ENCODE measurements at places on chromosomes 16 and 17.

DNA sequence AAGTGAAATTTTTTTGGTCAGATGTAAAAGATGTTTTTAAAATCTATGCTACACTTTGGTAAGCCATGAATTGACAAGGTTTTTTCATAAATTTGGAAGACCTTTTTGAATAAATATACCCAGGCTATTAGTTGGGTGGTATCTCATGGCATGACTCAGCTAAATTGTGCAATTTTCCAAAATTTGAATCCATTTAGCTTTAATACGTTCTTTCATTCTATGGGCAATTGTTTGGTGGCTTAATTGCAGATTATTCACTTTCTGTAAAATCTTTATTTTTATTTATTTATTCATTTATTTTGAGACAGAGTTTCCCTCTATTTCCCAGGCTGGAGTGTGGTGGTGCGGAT, 82.8 kb upstream of the TNRC6A start:
- no peak for DNase-seq

GRCh38 chr17:45907750-45908395, 13.5 kb downstream of the MAPT start:
- DNase-seq: no peak

GRCh38 chr16:80946481-80946880, 60.2 kb downstream of the CMC2 start:
- DNase-seq: no peak

DNA sequence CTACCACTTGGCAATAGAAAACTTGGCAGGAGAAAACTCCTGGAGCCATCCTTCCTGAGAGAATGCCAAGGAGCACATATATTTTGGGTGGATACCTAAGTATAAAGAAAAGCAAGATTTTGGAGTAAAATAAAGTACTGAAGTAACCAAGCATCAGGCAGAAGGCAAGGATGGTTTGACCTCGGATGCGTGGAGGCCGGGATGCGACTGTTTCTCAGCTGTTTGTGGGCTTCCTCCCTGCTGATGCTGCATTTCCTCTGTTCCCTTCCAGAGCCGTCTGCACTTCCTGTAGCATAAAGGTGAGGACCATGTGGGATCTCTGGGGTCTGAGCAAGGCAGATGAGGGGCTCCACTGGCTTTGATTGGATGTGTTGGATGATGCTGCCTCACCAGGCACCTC, 5.5 kb upstream of the TCF25 start:
- DNase-seq: peak; percentile 17

DNA sequence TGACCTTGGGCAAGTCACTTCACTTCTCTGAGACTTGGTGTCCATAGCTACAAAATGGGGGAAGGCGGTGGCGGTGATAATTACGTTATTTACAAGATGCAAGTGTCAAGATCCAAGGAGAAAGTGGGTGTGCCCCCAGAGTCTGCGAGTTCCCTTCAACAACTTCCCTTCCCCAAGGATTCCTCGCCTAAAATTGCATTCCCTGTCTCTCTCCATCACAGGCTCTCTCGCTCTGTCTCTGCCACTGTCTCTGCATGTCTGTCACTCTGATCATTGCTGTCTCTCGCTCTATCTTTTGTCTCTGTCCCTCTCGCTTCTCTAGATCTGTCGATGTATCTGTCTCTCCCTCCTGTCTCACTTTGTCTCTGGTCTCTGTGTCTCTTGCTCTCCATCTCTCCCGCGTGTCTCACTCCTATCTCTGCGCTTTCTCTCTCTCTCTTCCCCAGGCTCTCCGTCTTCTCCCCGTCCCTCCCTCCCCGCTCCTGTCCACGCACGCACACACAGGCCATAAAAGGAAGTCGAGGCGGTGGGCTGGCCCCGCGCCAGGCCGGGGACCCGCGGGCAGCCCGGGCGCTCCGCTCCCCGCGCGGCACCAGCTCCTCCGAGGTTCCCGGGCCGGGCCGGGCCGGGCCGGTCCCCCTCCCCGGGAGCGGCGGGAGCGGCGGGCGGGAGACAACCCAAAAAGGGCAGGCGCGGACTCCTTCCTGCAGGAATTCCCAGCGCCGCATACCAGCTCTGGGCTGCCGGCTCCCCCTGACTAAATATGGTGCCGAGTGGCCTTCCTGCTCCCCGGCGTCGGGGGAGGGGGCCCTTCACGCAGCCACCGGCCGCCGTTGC, 1.1 kb upstream of the MYH11 start:
- DNase-seq: no peak

- peak; percentile 15 for DNase-seq
Measured at GRCh38 chr16:74568961-74569631, 37.8 kb downstream of the GLG1 start.

DNA sequence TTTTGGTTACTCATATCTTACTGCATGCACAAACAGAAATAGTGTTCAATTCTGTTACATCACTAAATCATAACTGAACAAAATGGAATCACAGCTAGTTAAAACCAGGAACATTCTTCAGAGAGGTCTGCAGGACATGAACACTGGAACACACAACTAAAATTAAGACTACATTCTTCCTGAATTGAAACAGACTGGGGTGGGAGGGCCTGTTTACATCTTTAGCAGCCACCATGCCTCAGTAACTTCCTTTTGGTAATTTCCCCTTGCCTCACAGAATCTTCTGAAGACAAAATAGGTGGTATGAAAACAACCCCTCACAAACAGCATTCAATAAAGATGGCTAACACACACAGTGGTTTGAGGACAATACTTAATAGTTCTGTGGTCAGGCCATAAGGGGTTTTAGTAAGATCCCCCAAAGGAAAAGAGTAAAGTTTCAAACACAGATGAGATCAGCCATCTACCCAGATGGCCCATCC, 6.5 kb downstream of the MARF1 start:
- no peak for DNase-seq

DNA sequence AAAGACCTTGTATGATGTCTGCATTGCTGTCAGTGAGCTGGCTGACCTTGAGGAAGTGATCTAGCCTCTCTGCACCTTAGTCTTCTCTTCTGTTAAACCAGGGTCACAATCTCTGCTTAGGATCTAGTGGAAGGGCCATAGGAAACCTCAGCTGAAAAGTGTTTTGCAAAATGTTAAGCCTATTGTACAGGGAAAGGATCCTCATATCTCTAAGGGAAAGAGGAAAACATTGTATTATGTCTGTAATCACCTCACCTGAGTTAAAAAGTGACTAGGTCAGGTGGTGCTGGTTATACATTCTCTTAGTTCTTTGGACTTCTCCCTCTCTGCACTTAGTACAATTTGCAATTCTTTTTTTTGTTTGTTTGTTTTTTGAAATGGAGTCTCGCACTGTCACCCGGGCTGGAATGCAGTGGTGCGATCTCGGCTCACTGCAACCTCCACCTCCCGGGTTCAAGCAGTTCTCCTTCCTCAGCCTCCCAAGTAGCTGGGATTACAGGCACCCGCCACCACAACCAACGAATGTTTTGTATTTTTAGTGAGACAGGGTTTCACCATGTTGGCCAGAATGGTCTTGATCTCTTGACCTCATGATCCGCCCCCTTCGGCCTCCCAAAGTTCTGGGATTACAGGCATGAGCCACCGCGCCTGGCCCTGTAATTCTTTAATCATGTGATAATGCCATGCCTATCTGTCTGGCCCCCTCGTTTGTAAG, 2.0 kb upstream of the SEPHS2 start:
- DNase-seq: no peak

DNA sequence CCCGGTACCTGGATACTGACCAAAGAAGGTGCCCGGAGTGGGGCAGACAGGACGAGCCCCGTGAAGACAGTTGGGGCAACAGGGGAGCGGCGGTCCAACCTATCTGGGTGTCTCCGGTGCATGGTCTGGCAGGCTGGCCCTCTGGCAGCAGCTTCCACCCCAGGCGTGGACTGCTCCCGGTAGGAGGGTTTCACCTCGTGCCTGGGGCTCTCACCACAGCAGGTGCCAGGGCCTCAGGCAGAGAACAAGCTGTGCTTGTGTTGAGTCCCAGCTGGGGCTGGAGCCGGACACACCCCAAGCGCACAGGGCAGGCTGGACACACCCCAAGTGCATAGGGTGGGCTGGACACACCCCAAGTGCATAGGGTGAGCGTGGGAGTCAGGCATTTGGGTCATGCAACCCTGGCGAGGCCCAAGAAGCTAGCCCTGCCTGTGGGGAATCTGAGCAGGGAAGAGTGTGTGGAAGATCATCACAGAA, 1.5 kb upstream of the FBXL16 start:
- peak; percentile 22 for DNase-seq

DNA sequence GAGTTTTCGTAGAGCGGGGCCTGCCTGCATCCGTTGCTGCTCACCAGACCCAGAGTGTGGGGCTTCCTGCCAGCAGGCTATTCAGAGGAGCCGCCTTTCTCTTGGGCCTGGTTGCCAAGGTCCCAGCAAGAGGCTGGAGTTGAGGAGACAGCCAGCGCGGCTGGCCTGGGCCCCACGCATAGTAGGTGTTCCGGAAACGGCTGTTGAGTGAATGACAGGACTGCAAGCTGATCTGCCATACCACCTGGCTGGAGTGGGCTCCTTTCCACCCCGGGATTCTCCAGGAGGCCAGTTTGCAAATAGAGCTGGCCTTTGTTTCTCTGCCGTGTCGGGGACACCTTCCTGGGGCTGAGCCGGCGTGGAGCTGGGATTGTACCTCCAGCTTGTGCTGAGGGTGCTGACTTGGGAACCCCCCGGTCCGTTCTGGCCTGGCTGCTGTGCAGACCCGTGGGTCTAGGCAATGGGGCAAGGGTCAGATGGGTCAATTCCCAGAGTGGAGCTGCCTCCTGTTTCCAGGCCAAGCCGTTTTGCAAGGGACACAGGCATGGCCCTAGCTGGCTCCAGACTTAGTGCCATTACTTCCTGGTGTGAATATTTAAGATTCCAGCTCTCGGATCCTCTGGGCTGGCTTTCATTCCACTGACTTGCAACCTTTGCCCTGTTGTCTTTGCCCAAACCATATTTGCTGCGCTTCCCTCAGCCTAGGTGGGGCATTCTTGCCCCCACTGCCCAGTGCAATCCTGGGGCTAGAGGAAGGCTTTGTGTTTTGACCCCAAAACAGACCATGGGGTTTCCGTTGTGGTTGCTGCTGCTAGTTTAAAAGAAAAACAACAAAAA, 68.8 kb downstream of the CMIP start:
- DNase-seq: no peak

DNA sequence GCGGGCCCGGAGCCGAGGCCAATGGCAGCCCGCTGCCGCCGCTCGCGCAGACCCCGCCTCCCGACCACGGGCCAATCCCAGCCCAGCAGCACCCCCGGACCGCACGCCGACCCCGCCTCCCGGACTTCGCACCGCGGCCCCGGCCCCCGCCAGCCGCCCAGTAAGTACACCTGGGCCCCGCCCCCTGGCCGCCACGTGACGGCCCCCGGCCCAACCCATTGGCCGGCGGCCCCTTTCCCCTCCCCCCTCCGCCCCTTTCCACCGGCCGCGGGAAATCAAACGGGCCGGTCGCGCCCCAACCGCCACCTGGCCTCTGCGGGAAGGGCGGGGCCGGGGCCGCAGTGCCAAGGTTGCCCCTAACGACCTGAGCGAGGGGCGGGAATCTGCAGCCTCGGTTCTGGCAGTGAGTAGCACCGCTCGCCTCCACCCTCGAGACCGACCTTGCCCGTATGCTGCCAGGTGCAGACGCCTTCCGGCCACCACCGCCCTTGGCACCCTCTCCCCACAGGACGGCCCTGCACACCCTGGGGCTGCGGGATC, at the start of gene YBX2:
YBX2 (minus strand) TSS at position 26 of the 540 bp plus-strand sequence. CDS start 139 bp downstream, outside the sequence.
- no peak for DNase-seq

- DNase-seq: no peak
Measured at GRCh38 chr17:41153856-41154255, 4.2 kb upstream of the KRTAP4-5 start.

DNA sequence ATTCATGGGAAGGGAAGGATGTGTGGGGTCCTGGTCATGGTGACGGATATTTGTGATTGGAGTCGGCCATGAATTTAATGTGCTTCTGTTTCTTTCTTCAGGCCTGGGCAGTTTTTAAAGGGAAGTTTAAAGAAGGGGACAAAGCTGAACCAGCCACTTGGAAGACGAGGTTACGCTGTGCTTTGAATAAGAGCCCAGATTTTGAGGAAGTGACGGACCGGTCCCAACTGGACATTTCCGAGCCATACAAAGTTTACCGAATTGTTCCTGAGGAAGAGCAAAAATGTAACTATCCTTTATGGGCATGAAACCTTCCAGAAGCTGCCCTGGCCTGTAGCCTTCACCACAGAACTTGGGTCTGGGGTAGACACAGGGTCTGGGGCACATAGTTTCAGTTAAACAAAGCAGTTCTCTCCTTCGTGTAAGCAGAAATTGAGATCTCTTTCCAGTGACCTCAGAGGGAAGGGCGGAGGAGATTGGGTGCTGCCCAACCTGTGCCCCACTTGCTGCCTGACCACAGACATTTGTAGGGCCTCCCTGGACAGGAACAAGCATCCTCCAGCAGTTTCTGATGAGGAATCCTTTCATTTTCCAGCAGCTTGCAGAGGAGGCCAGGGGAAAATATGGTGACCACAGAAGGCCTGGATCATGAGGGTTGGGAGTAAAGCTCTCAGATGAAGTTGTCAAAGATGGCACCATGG, 10.1 kb downstream of the IRF8 start:
- no peak for DNase-seq

DNA sequence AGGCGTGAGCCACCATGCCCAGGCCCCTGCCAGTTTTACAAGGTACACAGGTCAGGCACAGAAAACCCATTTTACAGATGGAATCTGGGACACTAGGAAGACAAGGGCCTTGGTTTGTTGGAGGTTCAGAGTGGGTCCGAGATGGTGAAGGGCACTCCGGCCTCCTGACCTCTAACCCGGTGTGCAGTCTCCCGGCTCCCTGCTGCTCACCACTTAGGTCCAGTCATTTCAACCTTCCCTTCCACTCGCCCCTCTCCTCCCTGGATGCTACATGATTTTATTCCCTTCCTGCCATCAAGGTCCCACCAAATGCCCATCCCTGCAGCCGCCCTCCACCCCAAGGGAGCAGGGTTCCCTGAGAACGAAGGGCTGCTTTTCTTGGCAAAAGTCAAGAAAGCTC, 8.7 kb downstream of the ITGAX start:
- DNase-seq: no peak

DNA sequence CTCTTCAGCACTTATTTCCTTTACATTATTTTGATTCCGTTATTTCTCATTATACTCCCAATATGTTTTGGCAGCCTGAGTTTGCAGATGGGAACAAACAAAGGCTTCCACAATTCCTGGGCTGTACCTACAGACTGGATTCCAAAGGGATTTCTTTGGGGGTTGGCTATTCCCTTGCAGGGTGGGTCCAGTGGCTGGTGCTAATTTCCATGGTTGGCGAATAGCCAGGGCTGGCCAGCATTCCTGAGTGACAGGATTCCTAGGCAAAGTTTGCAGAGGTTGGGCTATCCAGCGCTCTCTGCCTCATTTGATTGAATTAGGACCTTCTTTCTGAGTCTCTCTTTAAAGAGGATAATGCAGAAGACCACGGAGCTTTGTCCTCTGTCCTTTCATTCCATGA, 207.4 kb downstream of the MAF start:
- no peak for DNase-seq

DNA sequence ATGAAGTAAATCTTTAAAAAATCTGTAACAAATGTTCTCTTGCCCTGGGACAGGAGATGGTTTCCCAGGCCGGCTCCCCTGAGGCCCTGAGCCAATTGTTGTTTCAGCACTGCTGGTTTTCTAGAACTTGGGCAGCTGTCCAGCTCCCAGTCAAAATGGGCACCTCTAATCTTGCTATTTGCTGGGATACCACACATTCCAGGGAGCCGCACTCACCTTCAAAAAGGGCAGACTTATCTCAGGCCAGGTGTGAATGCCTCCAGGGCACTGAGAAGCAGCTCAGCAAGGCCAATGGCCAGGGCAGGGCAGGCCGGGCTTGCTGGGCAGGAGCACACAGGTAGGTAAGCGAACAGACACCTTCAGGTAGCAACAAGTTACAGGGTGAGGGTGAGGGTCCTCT, 24.4 kb downstream of the TRIM16 start:
- DNase-seq: peak; percentile 65
